ENCODE measurements at places on chromosomes 3 and 15.

- DNase-seq = no peak
Observed at GRCh38 chr3:130395916-130396315, 50.4 kb downstream of the COL6A5 start.

DNA sequence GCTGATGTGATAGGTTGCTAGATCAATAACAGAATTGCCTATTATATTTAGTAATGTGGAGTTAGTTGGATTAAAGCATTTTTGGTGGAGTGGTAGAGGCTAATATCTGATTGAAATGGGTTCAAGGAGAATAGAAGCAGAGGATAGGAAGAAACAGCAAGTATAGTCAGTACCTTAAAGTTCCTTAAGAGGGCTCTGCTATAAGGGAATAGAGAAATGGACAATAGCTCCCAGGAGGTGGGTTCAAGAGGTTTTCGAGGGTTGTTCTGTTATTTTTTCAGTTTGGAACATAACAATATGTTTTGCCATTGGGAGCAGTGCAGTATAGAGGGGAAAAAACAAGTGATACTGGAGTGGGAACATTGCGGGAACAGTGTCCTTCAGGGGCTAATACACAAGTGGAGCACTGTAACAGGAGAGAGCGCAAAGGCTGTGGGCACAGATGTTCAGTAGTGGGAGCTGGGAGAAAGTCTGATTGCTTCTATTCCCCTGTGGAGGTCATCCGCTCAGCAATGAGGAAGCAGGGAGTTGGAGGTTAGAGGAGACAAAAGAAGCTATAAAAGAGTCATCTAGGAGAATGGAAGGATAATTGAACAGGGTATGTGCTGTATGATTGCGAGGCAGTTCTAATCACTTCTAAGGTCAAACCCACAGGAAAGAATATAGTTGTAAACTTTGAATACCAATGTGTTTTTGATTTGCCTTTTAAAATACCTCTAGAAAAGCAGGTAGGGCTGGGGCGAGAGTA is 3.3 kb downstream of the MRPS11 start:
- no peak for DNase-seq

GRCh38 chr15:36053746-36054145 is 507.8 kb upstream of the DPH6 start:
- no peak for DNase-seq

DNA sequence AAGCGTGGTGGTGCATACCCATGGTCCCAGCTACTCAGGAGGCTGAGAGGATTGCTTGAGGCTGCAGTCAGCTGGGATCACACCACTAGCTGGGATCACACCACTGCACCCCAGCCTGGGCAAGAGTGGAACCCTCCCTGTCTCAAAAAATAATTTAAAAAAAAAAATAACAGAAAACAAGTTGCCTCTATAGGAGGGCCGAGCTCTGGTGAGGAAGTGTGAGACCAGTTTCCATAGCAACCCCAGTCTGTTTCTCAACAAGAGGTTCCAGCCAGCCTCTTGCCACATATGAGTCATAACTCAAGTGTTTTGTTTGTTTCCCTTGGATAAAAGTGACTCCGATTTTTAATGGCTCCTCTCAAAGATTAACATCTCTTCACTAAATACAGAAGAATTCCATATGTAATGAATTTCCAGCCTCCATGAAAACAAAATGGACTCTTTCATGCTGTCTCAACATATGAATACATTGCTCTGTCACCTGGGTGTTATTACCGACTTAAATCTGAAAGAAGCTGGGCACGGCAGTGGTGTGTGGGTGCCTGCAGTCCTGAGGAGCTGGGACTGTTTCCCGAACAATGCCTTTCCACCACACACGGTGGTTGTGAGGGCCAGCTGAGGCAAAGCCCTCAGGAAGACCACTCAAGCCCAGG is 19.7 kb downstream of the TMEM43 start:
- peak; percentile 40 for DNase-seq

DNA sequence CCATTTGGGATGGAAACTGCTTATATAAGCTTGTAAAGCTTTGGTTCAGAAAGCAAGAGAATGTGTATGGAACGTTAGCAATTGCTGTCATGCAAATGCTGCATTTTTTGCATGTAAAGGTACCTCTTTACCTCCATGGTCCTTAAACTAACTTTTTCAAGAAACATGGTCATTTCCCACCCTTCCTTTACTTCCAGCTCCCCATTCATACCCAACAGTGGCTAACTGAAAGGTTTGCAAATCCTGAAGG is 84.3 kb downstream of the SMAD3 start:
- DNase-seq = no peak

DNA sequence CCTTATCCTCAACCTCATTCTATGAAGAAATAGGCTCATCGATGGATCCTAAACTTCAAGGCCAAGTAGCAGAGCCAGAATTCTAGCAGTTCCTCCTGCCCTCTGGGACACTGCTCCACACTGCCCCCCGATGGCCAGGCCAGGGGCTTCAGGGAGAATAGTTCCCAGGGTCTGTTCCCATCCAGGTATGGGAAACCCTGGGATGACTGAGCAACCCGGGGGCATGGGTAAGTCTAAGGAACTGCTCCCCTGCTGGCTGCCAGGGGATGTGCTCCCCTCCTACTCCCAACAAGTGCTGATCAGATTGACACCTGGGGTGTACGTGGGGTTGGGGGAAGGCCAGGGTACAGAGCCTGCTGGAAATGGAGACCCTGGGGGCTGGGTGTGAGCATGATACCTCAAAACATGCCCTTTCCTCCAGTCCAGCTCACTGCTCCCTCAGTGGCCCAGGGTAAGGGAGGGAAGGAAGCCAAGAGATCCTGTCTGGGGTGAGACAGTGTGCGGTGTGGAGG is 7.6 kb downstream of the ULK3 start:
- DNase-seq = peak; percentile 45

- DNase-seq = no peak
Observed at GRCh38 chr3:48950051-48950450, 31.4 kb downstream of the ARIH2 start.

DNA sequence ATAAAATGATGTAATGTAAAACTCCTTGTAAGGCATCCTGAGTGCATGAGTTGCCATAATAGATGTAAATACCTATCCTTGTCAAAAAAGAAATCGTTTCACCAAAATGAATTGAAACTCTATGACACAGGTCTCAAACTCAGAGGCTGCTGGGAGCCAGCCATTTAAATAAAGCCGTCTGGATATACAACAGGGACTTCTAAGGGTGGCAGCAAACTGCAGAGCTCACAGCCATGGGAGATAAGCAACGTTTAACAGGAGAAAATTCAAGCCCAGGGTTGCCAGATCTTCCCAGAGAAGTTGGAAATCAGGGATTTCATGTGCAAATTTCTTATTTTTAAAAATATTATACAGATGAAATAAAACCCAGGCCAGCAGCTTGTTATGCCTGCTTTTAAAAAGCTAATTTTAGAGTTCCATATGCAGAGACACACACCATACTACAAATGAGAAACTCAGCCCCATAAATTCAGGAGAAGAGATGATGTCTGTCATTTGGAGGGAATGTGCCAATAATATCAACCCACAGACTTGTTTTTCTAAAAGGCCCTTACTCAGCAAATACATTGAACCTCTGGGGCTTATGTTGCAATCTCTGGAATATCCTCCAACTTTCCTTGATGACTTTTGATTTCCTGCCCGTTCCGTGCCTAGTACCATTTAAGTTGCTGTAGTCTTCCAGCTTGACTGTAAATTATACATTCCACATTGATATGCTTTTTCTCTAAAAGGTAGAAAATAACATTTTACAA is 75.6 kb downstream of the AQP9 start:
- no peak for DNase-seq

DNA sequence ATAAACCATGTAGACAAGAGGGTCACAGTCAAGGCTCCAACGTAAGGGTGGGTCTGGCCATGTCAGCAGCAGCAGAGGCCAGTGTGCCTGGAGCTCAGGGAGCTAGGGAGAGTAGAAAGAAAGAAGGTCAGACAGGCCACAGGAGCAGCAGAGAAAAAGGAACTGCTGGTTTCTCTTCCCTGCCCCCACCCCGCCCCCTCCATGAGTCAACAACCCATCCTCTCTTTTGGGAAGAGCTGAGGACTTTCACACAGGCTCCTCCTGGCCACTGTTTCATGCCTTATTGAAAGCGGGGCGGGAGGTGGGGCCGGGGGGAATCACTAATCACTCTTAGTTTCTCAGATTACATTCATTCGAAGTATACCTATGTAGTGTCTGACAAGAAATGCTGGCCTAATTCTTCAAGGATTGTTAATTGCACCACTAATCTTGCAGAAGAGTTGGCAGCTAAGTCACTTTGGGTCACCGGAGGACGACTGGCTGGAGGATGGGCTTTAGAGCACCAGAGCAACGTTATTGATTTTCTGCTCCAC is 9.1 kb upstream of the SCG3 start:
- DNase-seq = no peak

DNA sequence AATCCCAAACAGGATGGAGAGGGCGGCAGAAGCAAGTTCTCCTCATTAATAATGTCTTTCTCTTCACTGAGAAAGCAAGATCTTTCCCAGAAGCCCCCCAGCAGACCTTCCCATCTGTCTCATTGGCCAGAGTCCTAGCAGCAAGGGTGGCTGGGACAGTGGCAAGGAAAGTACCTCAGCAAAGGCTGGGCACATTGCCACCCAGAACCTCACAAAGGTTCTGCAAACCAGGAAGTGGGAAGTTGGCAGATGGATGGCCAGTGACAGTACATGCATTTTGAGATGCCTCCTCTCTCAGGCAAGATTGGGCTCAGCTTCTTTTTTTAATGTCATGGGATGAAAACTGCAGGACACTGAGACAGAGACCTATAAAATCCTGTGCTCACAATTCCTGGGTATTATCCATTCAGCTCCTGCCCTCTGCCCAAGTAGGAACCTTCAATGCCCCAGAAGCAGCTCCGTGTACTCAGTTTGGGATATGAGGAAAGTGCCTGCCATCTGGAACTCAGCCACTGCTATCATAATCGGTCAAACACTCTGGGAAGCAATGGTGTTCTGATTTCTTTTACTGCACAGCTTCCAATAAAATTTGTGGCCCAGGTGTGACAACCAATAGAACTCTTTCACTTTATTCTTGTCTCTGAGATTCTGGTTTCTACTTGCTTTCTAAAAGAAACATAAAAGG is 25.5 kb downstream of the DPH3 start:
- DNase-seq = no peak

- DNase-seq = no peak
Observed at GRCh38 chr3:187287256-187287655, 4.3 kb downstream of the MASP1 start.

- DNase-seq = no peak
Observed at GRCh38 chr15:42131826-42132806, 24.3 kb downstream of the PLA2G4F start.

GRCh38 chr3:149623824-149624223 is 34.0 kb downstream of the WWTR1 start:
- DNase-seq = no peak

DNA sequence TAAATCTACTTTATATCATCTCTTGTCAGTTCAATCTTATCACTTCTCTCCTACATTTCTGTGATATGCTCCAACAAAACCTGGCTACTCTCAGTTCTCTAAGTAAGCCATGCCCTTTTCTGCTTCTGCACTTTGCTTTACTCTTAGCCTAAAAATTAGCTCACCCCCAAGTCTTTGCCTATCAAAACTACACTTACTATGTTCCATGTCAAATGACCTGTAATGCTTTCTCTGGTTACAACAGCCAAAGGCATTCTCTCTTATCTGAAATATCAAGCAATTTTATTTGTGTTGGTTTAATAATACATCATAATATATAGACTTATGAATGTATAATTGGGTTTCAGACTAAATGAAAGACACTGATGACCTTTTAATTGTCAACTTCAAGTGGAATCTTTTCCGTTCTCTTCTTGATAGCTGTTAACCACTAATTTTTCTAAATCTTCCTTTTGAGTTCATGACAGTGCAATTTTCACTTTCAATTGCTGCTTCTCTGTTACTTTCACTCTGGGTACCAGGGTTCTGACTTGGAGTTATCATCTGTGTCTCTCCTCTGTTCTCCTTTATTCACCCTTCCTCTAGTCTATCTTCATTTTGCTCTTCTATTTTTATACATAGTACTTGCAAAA is 619.0 kb upstream of the GOLIM4 start:
- no peak for DNase-seq

GRCh38 chr15:96359616-96360521 is 29.4 kb downstream of the NR2F2 start:
- no peak for DNase-seq

GRCh38 chr15:82911458-82911857 is 41.1 kb downstream of the HOMER2 start:
- no peak for DNase-seq

DNA sequence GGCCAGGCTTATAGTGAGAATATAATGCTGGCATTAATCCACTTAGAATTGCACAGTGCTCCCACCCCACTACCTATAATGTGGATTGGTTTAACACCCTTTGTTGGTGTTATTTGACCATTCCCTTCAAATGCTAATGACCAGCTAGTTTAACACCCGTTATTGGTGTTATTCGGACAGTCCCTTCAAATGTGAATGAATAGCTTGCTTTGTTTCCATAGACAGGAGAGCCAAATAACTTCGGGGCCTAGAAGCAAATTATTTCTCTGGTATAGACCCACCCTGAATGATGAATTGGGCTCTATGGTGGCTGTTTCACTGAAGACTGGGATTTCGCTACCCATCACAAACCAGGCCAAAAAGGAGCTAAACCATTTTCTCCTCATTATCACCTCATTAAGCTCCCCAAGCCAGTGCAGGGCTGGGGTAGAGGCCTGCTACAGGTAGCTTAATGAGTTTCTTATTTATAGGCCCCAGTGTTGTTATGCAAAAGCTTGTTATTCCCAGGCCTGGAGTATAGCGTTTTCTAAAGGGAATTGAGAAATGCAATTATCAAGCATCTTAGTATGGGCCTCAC is 494.1 kb upstream of the DPH6 start:
- no peak for DNase-seq

GRCh38 chr3:136255672-136256406 is 5.7 kb downstream of the PCCB start:
- no peak for DNase-seq

Data from stimulated activated CD4-positive, alpha-beta T cell treated with anti-CD3 and anti-CD28 coated beads, Interleukin-12 subunit alpha, Interleukin-12 subunit beta, amount 100 ng/mL, for 48 hours (primary cell).